ENCODE measurements at places on chromosomes 11 and 22.

GRCh38 chr11:78642979-78643675 lies 68.5 kb upstream of the NARS2 start:
- DNase-seq, result no peak

DNA sequence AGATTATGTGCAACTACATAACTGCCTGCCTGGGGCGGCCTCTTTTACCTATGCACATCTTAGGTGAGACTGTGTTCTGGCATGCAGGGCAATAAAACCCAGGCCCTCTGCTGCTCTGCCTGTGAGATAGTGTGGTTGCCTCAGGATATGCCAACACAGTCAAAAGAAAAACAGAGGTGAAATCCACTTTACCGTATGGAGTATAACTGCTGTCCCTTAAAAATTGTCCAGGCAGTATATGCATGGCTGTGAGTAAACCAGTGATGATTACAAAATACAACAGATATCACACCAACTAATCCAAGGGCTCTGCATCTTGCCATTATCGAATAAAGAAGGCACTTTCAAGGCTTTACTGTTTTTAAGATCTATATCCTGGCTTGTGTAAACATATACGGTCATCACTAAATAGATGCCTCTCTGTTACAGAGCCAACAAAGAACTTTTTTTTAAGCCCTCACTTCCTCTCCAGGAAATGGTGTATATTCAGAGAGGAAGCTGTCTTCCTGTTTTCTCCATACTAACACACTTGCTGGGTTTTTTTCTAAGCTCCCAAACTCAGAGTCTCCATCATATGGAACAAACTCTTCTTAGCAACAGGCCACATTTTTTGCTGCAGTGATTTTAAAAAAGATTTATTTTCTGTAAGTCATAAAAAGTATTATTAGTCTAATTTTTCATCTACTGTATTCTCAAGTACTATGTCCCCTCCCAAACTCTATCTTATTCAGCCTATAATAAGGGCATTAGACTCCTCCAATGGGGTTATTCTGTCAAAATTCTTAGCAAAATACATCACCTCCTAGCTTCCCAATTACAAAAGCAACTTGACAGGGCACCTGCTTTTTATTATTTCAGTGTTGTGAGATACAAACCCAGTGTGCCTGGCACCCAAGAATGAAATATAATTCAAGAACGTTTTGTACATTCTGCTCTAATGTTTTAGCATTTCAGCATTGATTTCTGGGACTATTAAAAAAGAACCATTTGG lies 135.2 kb downstream of the MAML2 start:
- no peak for DNase-seq

DNA sequence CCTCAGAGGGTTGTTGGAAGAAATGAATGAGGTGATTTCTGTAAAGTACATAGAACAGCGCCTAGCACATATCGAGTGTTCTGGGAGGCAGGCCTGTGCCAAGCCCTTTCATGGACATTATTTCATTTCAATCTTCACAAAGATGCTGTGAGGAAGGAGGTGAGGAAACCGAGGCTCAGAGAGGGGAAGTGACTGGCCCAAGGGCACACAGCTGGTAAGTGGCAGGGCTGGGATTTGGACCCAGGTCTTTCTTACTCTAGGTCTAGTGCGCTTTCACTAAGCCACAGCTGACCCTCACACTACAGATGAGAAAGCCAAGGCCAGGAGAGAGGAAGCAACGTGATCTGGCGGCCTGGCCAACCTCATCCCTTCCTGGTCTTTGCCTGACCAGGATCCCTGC lies 2.0 kb downstream of the PELI3 start:
- no peak for DNase-seq

- no peak for DNase-seq
These were observed 167.6 kb downstream of the WT1 start for GRCh38 chr11:32267679-32268187.

- DNase-seq, result no peak
These were observed 288.3 kb upstream of the ZC3H12C start for GRCh38 chr11:109804911-109805310.

Data from stimulated activated naive CD4-positive, alpha-beta T cell treated with Interleukin-2 at 50 U/mL for 16 hours (primary cell).